Stimulated activated CD8-positive, alpha-beta memory T cell treated with anti-CD3 and anti-CD28 coated beads, Interleukin-4, amount 100 ng/mL, for 4 hours (primary cell): ENCODE measurements at places on chromosomes 5 and 9.
A peak's percentile ranks its signal among the peaks of the same experiment; 100 is the strongest.

DNA sequence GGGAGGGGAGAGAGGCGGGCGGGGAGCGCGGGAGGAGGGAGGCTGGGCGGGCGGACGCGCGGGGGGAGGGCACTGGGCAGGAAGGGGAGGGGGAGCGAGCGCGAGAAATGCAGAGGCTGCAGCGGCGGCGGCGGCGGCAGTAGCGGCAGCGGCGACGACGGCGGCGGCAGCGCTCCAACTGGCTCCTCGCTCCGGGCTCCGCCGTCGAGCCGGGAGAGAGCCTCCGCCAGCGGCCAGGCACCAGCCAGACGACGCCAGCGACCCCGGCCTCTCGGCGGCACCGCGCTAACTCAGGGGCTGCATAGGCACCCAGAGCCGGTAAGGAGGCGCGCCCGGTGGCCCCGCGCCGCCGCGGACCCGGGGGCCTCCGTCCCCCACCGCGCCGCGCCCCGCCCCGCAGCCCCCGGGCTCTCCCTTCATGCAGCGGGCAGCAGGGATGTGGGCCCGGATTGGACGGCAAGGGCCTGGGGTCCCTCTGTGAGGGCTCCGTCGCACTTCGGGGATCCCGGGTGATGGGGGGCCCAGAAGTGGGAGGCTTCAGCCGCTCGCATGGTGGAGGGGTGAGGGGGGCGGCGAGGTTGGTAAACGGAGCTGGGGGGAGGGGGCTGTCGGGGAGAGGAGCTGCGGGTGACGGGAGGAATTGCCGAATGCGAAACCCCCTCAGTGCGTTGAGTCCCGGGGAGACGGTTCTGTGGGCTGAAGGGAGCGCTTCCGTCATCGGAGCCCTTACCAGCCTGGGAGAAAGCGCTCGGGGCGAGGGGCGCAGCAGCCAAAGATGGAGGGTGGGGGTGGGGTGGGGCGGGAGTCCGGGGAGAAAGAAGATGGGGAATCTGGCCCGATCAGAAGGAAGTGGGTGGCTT lies at the start of gene BASP1:
TSS of gene BASP1 (plus strand) at position 139 of the 860 bp plus-strand sequence. CDS start 57,586 bp downstream, outside the sequence.
- no peak for DNase-seq

DNA sequence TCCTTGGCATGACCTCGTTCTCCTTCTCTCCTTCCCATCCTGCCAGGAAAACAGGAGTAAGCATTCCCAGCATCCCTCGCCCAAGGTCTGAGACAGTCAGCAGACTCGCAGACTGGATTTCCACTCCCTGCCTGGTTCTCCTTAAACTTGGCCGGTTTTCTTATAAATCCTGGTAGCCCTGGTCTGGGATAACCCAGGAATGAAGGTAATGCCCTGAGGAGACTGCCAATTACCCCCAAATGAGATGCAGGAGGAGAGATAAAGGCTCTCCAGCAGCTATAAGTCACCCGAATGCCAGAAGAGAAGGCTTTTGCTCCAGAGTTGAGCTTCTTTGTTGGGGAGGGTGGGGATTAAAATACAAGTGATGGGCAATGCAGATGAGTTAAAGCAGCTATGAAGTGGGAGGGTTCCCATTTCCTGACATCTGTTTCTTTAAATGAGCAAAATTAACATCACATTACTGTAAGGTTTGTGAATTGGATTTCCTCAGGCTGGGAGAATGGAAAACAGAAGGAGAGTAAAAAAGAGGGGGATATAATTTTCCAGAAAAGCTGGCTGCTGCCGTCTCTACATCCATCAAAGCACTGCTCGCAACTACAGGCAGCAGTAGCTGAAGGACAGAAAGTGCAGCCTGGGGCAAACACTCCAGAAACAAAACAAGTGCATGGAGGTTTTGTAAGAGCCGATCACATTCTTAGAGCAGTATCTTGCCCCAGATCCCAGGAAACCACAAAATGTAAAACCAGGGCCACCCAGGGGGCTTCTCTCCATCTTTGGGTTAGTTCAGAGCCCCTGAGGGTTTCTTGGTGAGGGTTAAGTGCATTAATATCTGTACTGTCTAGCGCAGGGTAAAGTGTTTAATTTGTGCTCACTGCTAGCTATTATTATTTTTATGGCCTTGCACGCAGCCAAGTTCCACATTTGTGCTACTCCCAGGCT lies 177.6 kb upstream of the PANK3 start:
- DNase-seq = no peak

GRCh38 chr9:4137234-4137633 lies 162.6 kb downstream of the GLIS3 start:
- DNase-seq = no peak

GRCh38 chr5:107266100-107266499 lies 404.6 kb downstream of the EFNA5 start:
- no peak for DNase-seq

DNA sequence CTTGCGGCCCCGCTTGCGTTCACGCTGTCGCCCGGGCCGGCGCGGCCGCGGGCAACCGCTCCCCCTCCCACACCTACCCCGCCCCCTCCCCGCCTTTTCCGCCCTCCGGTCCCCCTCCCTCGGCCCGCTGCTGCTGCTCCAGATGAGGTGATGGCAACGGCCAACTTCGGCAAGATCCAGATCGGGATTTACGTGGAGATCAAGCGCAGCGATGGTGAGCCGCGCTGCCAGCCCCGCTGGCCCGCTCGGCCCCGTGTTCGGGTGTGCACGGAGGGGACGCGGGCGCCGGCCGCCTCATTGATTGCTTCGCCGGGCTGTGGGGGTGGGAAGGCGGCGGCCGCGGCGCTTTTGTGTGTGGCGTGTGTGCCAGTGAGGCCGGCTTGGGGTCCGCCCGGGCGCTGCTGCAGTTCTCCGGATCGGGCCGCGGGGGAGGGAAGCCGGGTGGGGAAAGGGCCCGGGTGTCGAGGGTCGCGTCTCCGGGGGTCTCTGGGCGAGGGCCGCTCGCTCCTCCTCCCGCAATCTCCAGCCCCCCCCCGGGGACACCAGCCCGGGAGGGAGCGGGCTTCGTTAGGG lies 403 bp downstream of the KIF2A start:
- peak; percentile 10 for DNase-seq

DNA sequence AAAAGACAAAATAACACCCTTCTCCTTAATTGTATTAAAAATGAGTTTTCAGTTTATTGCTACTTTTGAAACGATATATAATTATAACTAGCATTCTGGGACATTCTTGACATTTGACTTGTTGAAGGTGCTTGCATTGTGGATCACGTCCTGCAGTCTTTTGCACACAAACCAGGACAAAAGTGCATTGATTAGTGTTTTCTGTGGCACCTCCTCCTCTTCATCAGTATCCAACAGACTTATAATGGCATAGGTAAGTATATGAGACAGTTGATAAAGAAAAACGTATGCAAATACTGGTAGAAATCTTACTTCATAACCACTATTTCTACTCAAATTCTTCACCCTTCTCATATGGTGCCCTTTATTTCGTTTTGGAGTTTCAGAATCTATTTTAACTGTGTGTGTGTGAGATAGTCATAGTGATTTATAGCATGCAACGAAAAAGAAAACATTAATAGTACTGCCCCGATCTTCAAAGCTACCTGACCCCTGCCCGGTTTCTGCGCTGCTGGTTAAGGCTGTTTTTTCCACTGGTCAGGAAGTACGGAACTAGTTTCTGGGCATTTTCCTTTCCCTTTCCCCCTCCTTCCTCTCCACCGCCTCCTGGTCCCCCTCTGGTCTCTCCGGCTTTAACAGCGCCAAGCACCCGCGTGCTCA lies 639 bp upstream of the RASA1 start:
- no peak for DNase-seq

GRCh38 chr9:111938427-111938800 lies 41.8 kb downstream of the UGCG start:
- no peak for DNase-seq

DNA sequence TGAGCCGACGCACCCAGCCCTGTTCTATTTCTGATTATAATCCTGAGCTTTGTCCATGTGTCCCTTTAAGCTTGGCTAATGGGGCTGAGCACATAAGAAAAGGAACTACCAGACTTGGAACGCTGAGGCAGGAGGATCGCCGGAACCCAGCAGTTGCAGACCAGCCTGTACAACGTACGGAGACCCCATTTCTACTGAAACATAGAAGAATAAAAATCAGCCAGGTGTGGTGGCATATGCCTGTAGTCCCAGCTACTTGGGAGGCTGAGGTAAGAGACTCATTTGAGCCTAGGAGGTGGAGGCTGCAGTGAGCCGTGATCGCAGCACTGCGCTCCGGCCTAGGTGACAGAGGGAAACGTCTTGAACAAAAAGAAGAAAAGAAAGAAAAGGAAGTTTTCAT lies 22.3 kb downstream of the TRIM7 start:
- no peak for DNase-seq

DNA sequence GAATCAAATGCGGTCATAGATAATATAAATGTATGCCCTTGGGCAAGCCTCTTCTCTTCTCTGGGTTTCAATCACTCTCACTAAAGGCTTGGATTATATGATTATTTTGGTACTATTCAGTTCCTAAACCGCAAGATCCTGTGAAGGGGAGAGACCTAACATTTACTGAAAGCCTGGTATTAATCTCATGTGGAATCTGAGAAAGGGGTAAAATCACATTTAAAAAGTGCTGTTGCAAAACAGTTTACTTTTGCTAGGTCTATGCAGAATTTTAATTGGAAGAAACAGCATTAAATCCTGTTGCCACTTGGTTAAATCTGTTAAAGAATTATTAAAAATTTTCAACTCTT lies 50.7 kb downstream of the SLC44A1 start:
- no peak for DNase-seq

- DNase-seq = no peak
These were observed 16.7 kb downstream of the ITGA1 start for GRCh38 chr5:52804387-52804791.

DNA sequence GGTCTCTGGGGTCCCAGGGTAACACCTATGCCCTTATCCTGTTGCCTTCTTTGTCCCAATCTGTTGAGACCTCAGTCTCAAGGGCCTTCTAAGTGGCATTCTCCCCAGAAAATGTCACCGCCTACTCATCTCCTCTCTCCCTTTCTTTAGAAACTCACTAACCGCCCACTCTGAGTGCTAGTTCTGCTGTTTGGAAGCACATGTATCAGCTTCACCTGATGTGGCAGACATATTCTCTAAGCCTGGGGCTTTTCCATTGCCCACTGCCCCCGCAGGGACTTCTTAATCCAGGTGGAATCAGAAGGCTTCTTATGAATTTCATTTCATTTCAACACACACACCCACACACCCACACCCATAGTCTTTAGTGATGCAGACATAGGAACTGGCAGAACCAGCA lies 165.1 kb downstream of the ASTN2 start:
- no peak for DNase-seq

- DNase-seq = no peak
These were observed 19.7 kb downstream of the CSF2 start for GRCh38 chr5:132093271-132093670.
